Activated CD8-positive, alpha-beta memory T cell treated with anti-CD3 and anti-CD28 coated beads for 24 hours (primary cell): ENCODE measurements at places on chromosomes 3 and 15.

GRCh38 chr3:147380977-147381376 is 25.4 kb downstream of the ZIC4 start:
- DNase-seq, result no peak

DNA sequence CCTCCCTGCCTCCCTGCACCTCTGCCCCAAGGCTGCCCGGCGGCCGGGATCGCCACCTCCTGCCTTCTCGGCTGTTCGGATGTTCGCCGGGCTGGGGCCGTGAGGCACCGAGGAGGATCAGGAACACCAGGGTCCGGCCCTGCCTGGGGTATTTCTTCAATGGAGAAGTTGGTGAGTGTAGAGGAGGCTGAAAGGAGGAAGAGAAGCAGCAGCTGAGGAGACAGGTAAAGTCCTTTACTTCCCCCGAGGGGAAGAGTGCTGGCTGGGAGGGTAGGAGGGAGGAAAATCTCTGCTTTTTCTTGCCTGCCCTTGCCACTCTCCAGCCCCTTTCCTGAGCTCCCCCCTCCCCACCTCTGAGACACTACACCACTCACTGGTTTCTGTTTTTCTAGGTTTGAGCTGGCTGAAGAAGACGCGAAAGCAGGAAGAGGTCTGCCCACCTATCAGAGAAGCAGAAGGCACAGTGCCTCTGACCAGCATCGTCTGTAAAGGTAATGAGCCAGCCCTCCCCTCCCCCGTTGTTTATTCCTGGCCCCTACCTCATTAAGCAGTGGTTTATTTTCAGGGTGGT is 519 bp downstream of the ASB7 start:
- DNase-seq, result no peak

DNA sequence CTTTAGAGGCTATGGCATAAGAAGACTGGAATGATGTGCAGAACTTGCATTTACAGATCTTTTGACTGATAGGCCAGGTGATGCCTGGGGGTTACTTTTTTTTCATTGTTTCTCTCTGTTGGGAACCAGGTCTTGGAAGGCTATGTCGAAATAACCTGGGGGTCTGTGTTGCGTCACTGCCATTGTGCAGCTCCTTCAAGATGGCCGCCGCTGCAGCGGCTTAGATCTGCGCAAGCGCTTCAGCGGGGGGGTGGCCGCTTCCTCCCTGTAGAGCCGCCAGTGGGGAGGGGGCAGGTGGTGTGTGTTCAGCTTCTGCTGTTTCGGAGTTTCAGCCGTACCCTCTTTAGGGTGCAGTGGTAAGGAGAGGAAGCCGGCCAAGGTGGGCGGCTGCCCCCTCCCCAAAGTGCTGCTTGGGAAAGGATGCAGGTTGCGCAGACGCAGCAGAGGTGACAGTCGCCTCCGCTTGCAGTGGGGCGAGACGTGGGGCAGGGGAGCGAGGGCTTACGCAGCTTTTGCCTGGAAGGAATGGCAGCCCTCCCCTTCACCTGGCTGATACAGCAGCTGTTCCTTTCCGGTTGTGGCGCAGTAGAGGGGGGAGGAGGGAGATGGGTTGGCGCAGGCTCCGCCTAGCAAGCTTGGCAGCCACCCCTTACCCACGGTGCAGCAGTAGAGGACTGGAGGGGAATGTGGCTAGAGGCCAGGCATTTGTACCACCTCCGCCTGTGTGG is 1.5 kb downstream of the SNRPN start:
- peak; percentile 78 for DNase-seq

DNA sequence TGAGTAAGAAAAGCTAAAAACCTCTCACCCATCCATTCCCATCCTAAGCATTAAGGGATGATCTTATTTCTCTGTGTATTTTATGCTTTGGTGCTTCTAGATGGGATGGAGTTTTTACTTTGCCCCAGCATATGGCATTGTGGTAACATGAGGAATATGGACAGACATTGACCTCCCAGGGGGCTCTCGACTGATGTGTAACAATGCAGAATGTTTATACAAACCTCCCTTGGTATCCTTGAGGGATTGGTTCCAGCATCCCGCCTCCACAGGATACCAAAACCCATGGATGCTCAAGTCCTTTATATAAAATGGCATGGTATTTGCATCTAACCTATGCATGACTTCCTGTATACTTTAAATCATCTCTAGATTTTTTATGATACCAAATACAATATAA is 21.6 kb downstream of the PDIA5 start:
- no peak for DNase-seq

GRCh38 chr15:96092186-96092585 is 238.3 kb upstream of the NR2F2 start:
- no peak for DNase-seq

DNA sequence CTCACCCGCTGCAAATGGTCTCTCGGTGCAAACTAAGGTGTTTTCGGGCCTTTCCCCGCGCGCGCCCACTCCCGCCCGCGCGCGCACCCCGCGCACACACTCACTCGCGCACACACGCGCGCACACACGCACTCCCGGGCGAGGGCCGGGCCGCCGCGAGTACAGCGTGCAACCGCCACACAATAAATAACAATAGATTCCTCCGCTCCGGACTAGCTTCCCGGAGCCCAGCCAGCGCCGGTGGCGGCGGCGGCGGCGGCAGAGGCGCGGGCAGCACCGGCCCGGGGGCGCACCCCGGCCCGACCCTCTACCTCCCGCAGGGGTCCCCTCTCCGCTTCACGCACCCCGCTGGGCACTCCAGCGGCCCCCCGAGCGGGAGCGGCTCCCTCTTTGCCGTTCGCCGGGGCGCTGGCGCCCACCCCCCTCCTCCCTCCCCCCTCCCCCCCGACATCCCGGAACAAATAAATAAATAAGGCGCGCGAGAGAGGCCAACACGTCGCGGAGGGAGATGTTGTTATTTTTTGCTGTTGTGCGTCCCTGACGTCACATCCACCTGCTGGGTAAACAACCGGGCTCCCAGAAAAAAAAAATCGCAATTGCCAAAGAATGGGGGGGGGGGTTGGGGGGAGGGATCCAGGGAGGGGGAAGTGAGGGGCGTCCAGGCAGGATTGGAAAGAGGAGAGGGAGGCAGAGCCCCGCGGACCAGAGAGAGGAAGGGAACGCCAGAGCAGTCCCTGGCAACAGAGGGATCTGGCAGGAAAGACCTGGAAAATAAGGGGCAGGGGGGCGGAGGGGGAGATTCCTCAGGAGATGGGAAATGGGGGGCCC is at the start of gene FOXP1:
Gene FOXP1 (minus strand): TSS at position 163 of the 828 bp plus-strand sequence. CDS start 385,347 bp downstream, outside the sequence.
- peak; percentile 84 for DNase-seq

- no peak for DNase-seq
Measured at GRCh38 chr3:59749291-59749690, 699.5 kb upstream of the CFAP20DC start.

DNA sequence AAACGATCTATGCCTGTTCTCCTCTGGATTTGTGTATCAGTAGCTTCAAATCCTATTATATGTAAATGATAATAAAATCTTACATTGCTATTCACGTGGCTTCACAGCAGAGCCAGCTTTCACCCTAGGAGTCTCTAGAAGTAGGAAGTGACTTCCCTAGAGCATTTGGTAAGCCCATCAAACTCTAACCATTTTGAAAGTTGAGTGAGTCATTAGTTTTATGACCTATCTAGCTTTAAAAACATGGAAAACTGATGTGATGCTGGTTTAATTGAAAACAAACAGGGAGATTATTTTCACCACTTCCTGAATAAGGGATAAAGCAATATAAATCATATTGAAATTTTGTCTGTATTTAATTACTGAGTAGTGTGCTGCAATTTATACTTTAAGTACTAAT is 275.2 kb downstream of the EPHA6 start:
- DNase-seq, result no peak

GRCh38 chr15:81326466-81327212 is 2.7 kb upstream of the STARD5 start:
- no peak for DNase-seq

GRCh38 chr15:66389098-66389858 is 2.6 kb downstream of the MAP2K1 start:
- no peak for DNase-seq

GRCh38 chr15:84715441-84716035 is 401 bp downstream of the SEC11A start:
- no peak for DNase-seq

DNA sequence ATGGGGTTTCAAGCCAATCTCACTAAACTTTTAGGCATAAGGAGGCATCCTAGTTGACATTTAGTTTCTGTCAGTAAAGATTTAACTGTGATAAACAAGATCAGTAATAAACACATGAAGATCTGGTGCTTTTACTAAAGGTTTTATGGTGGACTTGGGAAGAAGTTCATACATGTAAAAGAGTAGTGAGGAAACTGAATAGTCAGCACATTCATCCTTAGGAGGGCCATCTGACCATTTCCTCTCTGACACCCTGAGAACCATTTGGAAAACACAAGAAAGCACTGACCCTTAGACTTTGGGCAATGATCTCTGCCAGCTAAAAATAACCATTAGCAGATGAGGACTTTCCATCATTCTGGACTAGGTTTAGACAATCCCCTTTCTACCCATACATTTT is 1040.9 kb downstream of the AGBL1 start:
- DNase-seq, result no peak

DNA sequence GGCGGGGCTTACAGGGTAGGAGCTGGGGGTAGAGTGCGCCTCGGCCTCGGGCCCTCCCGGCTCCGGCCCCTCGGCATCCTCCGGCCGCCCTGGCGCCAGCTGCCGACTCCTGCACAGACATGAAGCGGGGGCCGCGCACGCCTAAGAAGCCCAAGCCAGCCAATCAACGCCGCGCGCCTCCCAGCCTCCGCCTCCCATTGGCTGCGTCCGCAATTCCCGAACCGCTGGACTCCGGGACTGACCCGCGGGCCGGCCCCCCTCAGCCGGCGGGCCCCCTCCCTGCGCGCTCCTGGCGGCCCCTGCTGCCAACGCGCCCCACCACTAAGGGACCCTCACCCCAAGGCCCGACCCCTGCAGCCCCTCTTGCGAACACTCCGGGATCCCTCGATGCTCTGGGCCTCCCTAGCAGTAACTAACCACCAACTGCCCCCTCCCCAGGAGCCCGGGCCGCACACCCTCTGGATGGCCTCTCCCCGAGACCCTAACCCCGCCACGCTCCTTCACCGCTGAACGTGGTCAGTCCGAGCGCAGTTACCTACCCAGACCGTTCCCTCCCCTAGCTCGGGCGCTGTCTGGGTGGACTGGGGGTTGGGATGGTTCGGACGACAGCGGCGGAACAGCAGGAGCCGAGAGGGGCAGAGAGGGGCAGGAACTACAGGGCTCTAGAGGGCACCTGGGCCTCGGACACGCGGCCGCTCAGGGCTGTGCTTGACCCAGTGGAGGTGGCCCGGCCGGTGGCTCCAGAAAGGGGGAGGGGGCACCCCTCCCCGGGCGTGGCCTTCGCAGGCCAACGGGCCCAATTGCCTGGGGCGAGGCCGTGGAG is 5.0 kb downstream of the GATA2 start:
- peak; percentile 74 for DNase-seq

- DNase-seq, result no peak
Measured at GRCh38 chr15:90497912-90498311, 31.8 kb upstream of the CRTC3 start.

- DNase-seq, result no peak
Measured at GRCh38 chr15:33448151-33448550, 137.4 kb downstream of the RYR3 start.

DNA sequence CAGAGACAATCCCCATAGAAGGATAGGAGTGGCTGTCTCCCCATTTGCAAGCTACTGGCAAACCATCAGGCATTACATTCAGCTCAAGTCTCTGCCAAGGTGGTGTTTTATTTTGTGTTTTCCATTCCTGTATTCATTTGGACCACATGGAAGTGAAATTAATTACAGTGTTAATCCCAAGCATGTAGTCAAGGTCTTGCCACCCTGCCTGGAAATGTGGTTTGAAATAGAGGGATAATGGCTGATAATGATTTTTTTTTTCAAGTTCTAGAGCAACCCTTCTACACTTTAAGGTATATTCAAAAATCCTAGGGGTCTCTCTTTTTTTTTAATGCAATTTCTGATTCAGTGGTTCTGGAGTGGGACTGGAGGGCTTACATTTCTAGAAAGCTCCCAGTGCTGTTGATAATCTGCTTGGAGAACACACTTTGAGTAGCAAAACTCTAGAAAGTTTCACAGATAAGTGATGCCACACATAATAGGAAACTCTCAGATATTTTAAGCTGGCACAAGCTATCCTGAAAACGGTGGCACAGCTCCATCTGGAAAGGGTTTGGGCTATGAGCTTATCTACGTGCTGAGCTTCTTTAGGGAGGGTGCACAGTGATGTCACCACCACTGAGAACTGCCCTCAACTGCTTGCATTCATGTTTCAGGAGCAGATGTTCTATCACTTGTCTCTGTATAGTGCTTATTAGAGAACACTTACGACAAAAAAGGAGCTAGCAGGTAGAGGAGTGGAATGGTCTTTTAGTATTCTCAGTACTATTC is 140.1 kb upstream of the IL12A start:
- DNase-seq, result no peak

DNA sequence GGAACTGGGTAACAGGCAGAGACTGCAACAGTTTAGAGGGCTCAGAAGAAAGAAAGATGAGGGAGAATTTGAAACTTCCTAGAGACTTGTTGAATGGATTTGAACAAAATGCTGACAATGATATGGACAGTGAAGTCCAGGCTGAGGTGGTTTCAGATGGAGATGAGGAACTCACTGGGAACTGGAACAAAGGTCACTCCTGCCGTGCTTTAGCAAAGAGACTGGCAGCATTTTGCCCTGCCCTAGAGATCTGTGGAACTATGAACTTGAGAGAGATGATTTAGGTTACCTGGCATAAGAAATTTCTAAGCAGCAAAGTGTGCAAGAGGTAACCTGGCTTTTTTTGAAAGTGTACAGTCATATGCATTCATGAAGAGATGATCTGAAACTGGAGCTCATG is 11.7 kb downstream of the EIF5A2 start:
- no peak for DNase-seq

DNA sequence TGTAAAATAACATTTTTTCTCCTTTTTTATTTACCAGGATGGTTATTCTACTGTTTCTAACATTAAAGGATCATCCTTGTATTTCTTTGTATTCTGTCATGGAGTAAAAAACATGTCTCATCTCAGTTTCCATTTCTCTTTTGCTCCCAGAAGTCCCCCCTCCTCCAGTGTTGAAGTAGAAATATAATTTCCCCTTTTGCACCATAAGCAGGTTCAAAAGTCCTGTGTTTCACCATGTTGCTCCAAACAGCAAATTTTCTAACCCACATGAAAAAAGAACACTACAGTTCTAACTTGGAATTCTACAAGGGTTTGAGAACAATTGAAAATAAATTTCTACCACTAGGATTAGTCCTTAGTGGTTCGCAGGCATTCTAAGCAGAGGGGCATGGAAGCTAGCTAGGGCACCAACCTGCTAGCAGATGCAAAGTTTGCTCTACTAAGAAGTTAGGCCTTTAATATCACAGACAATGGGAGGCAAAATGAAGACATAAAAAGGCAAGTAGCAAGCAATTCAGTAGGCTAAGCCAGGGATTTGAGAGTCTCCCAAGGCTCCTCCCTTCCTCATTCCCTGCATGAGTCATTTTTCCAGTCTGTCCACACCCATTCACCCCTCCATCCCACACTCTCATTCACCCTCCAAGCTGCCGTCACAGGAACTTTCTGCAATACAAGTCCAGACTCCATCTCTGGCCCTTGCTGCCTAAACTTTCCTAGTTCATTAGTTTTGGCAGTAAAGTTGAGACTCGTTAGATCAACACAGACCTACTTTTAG is 2.3 kb upstream of the MBNL1 start:
- no peak for DNase-seq
